OCI-M1 (cell line): ENCODE measurements at places on chromosomes 7 and 10.

DNA sequence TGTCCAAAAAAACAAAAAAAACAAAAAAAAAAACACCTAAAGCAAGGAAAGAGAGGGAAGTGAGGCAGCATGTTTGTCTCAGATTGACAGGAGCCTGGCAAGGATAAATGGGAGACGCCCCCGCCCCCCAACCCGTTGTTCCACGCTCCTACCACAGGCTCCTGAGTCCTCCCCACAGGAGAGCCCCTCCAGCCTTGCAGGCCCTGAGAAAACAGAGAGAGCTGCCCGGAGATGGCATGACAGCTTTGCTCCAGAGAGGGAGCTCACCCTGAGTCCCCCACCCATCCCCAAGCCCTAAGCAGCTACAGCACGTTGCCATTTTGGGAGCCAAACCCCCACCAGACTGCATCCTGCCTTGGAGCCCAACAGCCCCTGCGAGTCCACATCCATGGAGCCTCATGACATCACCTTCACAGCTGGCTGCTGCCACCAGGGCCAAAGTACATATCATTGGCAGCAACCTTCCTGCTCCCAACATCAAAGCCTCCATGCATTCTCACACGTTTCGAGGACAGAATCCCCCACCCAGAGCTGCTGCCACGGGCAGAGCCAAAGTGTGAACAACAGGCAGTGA is 1283.3 kb downstream of the TYW1 start:
- DNase-seq = no peak

- DNase-seq = no peak
Measured at GRCh38 chr10:36538953-36539586, 586.3 kb upstream of the ANKRD30A start.

DNA sequence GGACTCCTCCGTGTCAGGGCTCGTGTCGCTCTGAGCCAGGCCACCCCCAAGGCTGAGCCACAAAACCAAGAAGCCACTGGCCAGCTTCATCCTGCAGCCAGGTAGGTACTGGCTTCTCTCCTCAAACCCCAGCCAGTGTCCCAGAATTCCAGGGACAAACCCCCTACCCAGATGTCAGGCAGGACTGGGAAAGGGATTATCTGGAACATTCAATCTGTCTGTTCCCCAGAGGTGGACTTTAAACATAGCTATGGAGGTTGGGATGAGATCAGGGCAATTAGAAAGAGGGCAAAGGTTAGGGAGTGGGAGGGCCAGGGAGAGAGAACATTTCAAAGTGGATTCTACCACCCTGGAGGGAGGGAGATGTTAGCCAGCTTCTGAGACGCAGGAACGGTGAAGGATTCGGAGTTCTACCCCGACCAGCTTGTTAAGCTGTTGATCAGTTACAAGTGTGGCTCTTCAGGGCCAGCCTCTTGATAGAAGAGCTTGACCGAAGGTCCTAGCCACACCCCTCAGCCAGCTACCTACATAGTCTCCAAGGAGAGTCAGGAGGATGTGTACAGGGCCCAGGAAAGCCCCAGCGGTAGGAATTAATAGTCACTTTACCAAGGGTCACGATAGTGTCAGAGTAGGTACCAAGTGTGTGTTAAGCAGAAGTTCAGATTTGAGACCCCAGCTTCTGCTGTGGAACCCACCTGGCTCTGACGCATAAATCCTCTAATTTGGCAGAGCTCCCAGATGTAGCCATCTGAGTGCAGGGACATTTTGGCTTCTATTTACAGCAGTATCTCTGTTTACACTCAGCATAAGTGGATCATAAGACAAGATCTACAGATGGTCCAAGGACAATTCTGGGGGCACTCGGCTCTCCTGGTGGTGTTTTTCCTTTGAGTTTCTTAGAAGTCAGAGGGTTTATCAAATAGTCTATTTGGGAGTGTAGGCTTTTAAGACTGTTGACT is at the start of gene PLA2G12B:
TSS of gene PLA2G12B (minus strand) at position 211 of the 959 bp plus-strand sequence. CDS start at position 90, 121 bp downstream.
- DNase-seq = no peak

DNA sequence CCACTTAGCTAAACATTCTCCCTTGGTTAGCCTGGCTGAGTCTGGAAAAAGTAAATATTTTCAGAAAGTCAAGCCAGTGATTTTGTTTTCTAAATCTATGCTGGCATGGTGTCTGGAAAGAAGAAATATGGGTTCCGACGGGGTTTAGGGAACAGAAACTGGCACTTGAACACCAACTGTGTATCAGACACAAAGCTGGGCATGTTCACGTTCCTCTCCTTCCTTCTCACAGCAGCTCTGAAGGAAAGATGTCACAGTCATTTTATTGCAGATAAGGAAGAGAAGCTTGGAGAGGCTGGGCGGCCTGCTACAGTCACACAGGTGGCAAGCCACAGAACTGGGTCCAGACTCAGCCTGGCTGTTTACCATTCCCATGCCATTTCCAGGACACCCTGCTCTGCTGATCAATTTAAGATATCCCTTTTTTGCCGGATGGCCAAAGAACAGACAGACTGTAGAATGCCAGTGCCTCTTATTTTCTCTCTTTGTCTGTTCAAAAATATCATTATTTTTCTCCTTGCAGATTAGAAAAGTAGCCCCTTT is 118.8 kb downstream of the HERPUD2 start:
- no peak for DNase-seq

DNA sequence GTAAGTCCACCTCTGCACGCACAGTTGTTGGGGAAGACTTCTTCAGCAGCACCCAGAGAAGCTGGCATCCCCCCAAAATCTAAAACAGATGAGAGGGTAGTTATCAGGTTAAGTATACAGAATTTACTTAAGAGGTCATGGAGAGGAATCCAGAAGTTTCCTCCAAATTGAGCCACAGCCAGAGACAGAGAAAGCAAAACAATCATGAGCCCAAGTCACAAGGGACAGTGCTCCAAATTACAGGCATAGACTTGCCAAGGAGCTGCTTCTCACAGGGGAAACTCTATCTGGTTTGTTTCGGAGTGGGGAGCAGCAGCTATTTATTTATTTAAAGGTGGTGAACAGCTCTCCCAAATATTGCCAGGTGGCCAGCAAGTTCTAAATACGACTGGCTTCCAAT is 308.4 kb downstream of the SKIDA1 start:
- DNase-seq = no peak

- DNase-seq = no peak
Measured at GRCh38 chr7:132536654-132537395, 39.4 kb downstream of the PLXNA4 start.

- peak; percentile 30 for DNase-seq
Measured at GRCh38 chr7:131365838-131366237, 38.2 kb downstream of the MKLN1 start.

DNA sequence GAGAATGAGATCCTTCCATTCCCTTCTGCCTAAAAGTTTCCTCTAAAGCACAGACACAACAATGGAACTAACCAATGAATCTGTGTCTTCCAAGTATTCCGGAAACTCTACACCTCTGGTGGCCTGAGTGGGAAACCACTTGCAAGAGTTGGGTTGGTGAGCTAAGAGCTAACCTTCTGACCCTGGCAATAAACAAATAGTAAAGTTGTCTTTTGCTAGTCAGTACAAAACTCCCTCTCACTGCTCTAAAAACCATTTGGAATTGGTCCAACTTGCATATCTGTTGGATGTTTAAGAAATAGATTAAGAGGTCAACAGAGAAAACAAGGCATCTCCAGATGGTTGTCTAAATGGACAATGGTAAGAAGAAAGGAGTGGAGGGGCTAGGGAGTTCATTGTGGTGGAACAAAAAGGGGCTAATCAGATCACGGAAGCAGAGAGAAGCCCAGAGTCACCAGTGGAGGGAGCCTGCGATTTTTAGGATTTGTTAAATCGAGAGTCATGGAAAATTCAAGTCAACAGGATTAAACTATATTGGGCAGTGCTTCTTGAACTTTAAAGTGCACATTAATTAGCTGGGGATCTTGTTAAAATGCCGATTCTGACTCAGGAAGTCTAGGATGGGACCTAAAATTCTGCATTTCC is 192.3 kb downstream of the EVX1 start:
- no peak for DNase-seq

GRCh38 chr7:320297-320696 is 30.3 kb downstream of the FOXL3 start:
- DNase-seq = no peak

DNA sequence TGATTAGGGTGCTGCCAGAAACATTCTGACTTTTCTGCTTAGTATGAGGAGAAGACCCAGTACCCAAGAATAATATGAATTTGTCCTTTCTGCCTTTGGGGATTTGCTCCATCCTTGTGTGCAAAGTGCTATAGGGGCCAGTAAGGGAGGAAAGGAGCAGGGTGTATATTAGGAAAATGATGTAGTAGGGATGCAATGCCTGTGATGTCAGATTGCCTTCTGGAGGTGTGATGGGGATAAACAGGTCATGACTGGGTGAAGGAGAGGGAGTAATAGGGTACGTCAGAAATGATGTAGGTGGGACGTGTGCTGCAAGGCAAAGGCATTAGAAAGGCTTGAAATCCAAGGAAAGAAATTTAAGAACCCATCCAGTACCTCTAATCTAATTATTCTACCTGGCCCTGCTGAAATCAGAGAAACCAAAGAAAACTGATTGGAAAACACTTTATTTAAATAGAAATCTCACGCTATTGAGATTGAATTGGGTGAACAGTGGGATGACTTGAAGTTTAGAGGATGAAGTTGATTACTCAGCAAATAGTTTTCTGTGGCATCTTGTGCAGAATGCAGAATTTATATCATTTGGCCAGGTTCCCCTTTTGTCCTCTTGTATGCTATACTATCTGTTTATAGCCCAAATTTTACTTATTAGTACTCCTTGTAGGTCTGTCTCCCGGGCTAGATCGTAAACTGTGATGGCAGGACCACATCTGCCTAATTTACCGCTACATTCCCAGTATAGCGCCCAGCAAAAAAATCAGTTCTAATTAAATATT is 503.9 kb downstream of the SUGCT start:
- no peak for DNase-seq

- no peak for DNase-seq
Measured at GRCh38 chr7:137146012-137146455, 197.5 kb downstream of the PTN start.

DNA sequence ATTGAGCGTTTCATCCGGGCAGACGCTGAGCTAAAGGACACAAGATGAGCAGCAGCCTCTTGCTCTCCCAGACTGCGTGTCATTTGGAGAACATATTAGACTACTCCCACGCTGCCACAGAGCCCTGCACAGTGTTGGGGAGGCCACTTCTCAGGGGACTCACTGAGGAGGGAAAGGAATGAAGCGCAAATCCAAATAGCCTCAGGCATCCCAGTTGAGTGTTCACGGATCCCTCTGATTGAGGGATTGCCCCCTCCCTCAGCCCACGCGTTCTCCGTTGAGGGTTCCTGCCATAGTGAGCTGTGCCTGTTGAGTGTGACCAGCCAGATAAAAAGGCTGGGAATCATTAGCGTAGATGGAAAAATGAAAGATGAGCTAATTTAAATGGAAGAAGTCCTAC is 563.4 kb downstream of the ACTR3B start:
- DNase-seq = no peak

GRCh38 chr7:45978731-45979211 is 57.7 kb upstream of the IGFBP3 start:
- DNase-seq = no peak

DNA sequence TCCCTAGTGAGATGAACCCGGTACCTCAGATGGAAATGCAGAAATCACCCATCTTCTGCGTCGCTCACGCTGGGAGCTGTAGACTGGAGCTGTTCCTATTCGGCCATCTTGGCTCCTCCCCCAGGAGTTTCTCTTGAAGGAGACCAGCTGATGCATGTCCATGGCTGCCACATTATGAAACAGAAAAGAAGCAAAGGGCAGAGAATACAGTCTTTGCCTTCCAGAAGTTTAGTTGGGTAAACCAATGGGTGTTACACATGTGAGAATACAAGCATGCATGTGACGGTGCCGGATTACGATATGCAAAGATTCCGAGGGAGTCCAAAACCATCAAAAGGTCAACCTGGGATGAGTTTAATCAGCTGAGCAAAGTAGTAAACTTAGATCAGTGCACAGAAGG is 151.6 kb downstream of the SEM1 start:
- no peak for DNase-seq

- DNase-seq = peak; percentile 69
Measured at GRCh38 chr7:151248346-151249033, at the start of gene SMARCD3. Gene SMARCD3, minus strand, starts transcription at chr7:151248694. Its CDS starts 132 bp downstream, at chr7:151248562.

DNA sequence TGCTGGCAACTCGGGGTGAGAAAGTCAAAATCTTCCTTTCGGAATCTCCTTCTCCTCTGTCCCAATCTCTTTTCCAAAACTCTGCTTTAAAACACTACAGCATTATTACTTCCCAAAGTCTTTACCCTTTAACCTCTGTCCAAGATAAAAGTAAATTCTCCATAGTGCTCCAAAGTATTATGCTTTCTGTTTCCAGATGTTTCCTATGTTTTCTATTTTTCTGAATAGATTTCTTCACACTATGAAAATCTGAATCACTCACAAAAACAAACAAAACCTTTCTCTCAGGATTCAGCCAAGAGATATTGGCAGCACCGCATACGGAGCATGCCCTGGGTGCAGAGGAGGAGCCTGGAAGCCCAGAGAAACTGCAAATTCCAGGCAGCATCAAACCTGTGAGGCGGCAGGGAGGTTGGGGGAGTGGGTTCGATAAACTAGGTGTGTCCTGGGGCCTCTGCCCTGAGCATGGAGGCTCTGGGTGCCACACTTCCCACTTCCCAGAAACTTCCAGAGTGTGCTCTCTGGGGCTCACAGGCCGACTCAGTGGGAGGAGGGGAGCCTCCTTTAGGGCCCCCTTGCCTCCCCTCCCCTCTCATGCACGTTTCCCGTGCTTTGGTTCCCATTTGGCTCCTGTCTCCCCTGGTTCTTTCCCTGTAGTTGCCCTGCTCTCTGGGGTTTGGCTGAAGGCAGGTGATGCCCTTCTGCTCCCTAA is 35.6 kb downstream of the VIPR2 start:
- DNase-seq = no peak

DNA sequence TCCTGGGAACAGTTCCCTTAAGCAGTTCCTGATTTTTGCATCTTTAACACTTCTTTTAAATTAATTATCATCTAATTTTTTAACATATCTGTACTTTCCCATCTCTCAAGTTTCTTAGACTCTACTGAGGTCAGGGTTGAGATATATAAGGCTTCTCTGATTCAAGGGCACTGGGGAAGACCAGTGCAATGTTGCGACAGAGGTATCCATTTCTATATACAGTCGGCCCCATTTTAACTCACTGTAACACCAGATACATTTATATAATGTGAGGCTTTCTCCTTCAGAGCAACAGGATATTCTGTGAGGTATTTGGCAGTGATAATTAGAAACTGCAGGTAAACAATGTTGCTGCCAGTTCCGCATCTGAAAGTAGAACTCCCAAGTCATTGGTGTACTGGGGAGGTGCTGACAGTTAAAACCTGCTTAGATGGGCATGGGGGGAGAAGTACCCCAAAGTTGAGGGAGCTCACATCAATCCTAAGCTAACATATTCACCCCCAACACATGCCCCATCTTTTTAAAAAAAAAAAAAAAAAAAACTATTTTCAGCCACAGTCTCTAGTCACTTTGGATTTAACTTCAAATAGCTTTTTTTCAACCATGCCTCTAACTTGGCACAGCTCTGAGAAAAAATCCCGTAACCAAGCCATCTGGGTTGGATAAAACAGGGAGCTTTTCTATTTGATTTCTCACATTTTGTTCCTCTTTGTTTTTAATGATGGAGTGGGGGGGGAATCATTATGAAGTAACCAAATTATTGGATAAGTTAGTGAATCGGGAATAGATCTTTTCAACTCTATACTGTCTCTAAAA is 62.9 kb downstream of the REEP3 start:
- no peak for DNase-seq
